Activated CD4-positive, alpha-beta T cell treated with anti-CD3 and anti-CD28 coated beads, Interleukin-2, amount 10 ng/mL, durations not matched to agents 24 days and 14 days (primary cell): ENCODE measurements at places on chromosomes 2 and 18. TPM values are rescaled to one million over a fixed set of nuclear protein-coding genes. Genes with fewer than 3 reads are reported as not detected.

The DIPK1C gene
- total RNA-seq = not detected in 2 replicates

The SIX3 gene
- total RNA-seq = not detected in 2 replicates

The ADRA2B gene
- total RNA-seq = 0.21 TPM in 2 replicates

The UGT1A8 gene
- not detected in 2 replicates for total RNA-seq

The ERBB4 gene
- total RNA-seq = not detected in 2 replicates

The VAMP8 gene
- 90.9 and 91.3 TPM in 2 replicates for total RNA-seq
